Endothelial cell (in vitro differentiated cells): ENCODE measurements at places on chromosomes 7 and 10.

DNA sequence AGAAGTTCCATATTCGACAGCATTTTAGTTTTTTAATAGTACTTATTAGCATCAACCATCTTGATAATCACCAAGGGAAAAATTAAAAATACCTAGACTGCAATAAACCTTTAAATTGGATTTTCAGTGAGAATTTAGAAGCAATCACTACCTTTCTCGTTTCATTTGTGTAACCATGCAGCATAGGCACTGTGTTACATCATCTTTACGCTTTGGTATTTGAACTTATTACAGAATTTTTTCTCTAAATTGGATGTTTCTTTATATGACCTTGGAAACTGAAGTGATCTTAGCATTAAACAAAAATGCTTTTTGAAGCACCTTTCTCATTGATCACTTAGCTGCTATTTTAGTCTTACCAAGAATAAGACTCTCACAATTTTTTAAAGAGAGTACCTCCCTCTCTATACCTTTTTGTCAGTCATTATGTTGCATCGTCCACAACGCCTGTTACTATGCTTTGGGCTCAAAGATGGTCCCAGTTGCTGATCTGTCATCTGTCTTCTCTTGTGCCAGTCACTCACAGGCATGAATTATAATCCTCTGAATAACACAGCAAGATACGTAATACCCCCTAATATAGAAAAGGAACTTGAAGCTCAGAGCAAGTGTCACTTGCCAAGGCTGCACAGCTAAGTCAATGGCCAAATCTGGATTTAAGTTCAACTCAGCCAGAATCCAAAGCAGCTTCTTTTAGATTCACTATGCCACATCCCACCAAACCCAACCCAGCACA is 19.6 kb upstream of the ASCC1 start:
- DNase-seq, result no peak

GRCh38 chr10:3774814-3775695 is 10.0 kb downstream of the KLF6 start:
- no peak for DNase-seq

DNA sequence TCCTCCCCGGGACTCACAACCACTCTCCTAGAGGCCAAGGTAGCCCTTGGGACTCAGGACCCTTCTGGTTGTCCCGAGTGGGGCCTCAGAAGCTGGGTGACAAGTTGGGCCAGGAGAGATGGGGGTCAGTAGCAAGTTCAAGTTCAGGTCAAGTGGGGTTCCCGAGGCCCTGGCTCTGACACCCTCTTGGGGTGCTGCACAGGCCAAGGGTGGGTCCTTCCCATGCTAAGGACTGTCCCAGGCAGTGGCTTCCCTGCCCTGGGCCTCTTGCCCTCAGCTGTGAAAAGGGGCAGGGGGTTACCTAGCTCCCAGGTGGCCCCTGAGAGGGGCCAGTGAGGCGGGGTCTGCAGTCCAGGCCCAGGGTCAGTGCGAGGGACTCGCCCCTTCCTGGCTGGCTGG is 115.4 kb upstream of the TNRC18 start:
- no peak for DNase-seq

GRCh38 chr7:50695026-50695425 is 87.7 kb downstream of the GRB10 start:
- DNase-seq, result no peak

DNA sequence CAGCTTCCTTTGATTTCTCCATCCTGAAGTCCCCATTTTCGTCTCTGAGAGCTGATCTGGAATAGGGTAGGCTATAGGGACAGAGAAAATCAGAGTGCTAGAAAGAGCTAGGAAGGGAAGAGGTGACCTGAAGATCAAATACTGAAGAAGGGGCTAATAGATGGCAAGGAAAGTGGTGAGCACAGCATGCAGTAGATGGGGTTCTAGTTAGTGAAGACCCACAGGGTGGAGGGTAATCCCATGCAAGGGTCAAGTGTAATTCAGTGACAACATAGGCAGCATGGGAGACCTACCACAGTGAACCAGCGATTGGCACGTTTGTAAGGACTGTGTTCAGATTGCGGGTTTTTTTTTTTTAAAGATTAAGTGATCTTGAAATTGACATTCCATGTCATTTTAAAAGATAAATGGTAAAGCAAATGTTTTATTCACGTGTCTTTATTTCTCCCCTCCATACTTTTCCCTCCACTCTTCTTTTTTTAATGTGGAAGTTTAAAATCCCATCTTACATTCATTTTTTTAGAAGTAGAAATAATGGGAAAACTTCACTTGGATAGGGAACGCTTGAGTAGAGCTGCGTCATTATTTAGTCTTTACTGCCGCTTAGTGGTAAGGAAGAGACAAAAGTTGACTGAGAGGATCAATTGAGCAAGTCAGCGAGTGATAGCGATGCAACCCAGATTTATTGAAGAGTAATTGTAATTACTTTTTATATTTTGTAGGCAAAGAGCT is 21.0 kb upstream of the ABI1 start:
- no peak for DNase-seq

GRCh38 chr7:90706072-90706716 is 110.1 kb downstream of the CDK14 start:
- DNase-seq, result no peak

- no peak for DNase-seq
Measured at GRCh38 chr10:129586898-129587443, 119.9 kb downstream of the MGMT start.

DNA sequence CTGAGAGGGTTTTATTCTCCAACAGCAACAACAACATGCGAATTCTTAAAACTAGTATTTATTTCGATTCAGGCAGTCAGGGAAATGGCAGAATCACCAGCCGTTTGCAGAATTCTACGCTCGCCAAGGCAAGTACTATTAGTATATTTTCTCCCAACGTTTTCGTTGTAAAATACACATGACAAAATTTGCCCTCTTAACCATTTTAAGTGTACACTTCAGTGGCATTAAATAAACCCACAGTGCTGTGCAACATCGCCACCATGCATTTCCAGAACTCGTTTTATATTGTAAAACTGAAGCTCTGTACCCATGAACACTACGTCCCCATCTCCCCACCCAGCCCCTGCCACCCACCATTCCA is 10.8 kb downstream of the EN2 start:
- no peak for DNase-seq

DNA sequence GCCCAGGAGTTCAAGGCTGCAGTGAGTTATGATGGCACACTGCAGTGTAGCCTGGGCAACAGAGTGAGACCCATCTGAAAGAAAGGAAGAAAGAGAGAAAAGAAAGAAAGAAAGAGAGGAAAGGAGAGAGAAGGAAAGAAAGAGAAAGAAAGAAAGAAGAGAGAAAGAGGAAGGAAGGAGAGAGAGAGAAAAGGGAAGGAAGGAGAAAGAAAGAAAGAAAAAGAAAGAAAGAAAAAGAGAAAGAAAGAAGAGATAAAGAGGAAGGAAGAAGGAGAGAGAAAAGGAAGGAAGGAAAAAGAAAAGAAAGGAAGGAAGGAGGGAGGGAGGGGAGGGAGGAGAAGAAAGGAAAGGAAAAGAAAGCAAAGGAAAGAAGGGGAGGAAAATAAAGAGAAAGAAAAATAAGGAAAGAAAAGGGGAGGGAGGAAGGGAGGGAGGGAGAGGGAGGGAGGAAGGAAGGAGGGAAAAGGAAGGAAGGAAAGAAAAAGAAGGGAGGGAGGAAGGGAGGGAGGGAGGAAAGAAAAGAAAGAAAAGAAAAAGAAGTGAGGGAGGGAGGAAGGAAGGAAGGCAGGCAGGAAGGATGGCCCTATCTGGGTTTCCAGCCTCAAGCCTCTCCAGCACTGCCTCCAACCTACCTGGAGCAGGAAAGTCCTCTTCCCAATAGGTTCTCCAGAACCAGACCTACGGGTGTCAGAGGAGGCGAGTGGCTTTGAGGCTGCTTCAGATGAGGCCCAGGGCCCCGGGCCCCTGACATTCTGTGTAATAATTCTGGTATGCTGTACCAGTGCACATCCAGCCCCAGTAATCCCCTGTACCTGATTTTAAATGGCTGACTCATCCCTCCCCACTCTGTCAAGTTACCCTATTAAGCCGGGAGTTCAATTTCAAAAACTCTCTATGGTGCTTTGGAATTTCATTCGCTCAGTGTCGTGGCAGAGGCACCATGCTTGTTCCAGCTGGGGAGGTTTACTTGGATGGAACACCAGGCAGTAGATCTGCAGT is 6.8 kb upstream of the PARD3 start:
- DNase-seq, result no peak

GRCh38 chr7:74010407-74010806 is 17.6 kb upstream of the ELN start:
- no peak for DNase-seq

- DNase-seq, result no peak
Measured at GRCh38 chr10:35882422-35883150, 240.5 kb upstream of the FZD8 start.

- no peak for DNase-seq
Measured at GRCh38 chr7:47241112-47242065, 340.5 kb downstream of the TNS3 start.

- no peak for DNase-seq
Measured at GRCh38 chr7:128247108-128247507, 6.0 kb downstream of the LEP start.

GRCh38 chr10:75803816-75804552 is 372.6 kb downstream of the LRMDA start:
- DNase-seq, result no peak

- no peak for DNase-seq
Measured at GRCh38 chr7:148709014-148709413, 10.3 kb downstream of the CUL1 start.

- no peak for DNase-seq
Measured at GRCh38 chr7:157271991-157272324, 64.8 kb upstream of the DNAJB6 start.

DNA sequence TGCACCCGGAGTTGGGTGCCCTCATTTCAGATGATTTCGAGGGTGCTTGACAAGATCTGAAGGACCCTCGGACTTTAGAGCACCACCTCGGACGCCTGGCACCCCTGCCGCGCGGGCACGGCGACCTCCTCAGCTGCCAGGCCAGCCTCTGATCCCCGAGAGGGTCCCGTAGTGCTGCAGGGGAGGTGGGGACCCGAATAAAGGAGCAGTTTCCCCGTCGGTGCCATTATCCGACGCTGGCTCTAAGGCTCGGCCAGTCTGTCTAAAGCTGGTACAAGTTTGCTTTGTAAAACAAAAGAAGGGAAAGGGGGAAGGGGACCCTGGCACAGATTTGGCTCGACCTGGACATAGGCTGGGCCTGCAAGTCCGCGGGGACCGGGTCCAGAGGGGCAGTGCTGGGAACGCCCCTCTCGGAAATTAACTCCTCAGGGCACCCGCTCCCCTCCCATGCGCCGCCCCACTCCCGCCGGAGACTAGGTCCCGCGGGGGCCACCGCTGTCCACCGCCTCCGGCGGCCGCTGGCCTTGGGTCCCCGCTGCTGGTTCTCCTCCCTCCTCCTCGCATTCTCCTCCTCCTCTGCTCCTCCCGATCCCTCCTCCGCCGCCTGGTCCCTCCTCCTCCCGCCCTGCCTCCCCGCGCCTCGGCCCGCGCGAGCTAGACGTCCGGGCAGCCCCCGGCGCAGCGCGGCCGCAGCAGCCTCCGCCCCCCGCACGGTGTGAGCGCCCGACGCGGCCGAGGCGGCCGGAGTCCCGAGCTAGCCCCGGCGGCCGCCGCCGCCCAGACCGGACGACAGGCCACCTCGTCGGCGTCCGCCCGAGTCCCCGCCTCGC is at the start of gene EGFR:
Gene EGFR, plus strand, starts transcription at position 657 of the 830 bp plus-strand sequence. CDS start 261 bp downstream, outside the sequence.
- peak; percentile 56 for DNase-seq

DNA sequence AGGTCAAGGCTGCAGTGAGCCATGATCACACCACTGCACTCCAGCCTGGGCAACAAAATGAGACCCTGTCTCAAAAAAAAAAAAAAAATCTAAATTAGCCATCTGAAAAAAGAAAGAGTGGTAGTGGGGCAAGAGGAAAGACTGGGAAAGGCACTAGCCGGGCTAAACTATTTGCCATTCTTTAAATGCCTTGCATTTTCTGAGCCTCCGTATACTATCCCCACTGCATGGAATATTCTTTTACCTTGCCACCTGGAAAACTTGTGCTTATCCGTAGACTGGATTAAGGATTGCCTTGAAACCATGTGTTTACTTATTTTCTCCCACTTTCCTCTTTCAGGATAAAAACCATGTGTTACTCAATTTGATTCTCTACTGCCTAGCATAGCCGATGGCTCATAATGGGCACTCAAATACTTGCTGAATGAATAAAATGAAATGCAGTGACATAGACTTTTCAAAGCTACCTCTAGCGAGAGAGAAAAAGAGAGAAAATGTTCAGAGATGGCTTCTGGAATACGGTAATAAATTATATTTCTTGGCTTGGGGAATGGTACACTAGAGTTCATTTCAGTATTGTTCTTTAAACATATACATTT is 30.6 kb downstream of the HYCC1 start:
- no peak for DNase-seq

DNA sequence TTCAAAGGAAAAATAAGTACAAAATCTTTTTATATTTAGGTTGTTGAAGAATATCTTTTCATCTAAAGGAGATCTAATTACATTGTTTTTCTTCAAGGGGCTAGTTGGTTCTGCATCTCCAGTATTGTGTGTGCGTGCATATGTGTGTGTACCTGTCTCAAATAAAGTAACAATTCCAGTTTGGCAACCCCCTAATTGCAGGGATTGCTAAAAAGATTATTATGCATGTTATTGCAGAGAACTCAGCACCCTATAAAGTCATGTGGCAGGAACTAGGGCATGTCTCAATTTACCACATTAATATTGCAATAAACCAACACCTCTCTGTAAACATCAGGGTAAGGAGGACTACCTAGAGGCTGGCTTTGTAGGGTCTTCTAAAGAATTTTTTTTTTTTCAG is 37.0 kb downstream of the MRPS33 start:
- DNase-seq, result no peak

DNA sequence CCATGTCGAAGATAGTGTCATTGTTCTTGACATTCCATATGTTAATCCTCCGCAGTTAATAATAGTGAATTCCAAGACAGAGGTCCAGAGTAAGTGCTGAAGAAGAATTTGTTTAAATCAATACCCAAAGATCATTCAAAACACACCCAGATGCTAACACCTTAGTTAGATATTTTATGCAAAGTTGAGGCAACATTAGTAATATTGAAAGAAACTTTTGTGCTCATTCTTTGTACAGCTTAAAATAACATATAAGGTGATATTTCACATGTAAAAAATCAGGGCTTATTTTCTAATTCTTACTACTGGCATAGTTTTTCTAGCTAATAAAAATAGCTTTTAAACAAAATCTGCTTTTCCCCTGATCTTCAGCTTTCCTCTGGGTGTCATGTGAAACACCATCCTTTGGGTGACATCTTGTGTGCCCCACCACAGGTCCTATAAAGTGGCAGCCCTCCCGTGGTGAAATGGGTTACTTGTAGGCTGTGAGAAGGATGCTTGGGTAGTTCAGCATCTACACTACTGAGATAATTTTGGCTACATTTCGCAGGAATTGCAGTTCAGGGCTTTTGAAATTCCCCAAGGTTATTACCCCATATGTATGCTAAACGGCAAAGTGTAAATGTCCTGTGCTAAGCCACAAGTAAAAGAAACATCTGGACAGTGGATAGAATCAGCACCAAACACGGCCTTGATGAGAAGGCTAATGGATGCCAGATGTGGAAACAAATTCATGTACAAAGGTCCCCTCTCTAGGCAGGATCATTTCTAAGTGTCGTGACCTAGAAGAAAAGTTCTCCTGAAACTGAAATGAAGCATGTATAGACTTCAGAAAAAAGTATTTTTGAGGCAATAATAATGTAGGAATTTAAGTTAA is 105.4 kb downstream of the GRM3 start:
- no peak for DNase-seq

- DNase-seq, result no peak
Measured at GRCh38 chr7:117158941-117159697, 163.7 kb downstream of the WNT2 start.
